Purkinje cell (primary cell): ENCODE measurements at places on chromosomes 3 and 15. TPM values are rescaled to one million over a fixed set of nuclear protein-coding genes. Genes with fewer than 3 reads are reported as not detected.

ZPLD1 gene
- not detected in 2 replicates for polyA plus RNA-seq

ATP13A5 gene
- polyA plus RNA-seq = not detected in 2 replicates

ARNT2 gene
- 6.2 and 11.4 TPM in 2 replicates for polyA plus RNA-seq

EAF2 gene
- 23.2 and 36.4 TPM in 2 replicates for polyA plus RNA-seq

CCPG1 gene
- 212 and 225 TPM in 2 replicates for polyA plus RNA-seq

CCDC39 gene
- polyA plus RNA-seq = 2.8 and 3.5 TPM in 2 replicates

EFHB gene
- polyA plus RNA-seq = 0.32 and 4.0 TPM in 2 replicates

SNAP23 gene
- 9.2 and 10.6 TPM in 2 replicates for polyA plus RNA-seq

GP5 gene
- polyA plus RNA-seq = not detected in 2 replicates

MTFMT gene
- polyA plus RNA-seq = 7.0 and 8.0 TPM in 2 replicates

AGTR1 gene
- polyA plus RNA-seq = 2.9 and 6.6 TPM in 2 replicates

GREM1 gene
- 1.6 TPM in 1 of 2 replicates, not detected in the other for polyA plus RNA-seq

PIF1 gene
- not detected in 2 replicates for polyA plus RNA-seq

RTP1 gene
- polyA plus RNA-seq = 2.0 TPM in 1 of 2 replicates, not detected in the other

GDPGP1 gene
- 2.6 and 3.0 TPM in 2 replicates for polyA plus RNA-seq

DAZL gene
- not detected in 2 replicates for polyA plus RNA-seq

ANKDD1A gene
- 6.2 and 13.6 TPM in 2 replicates for polyA plus RNA-seq

RASL12 gene
- not detected in 2 replicates for polyA plus RNA-seq

ASB14 gene
- 0.13 and 1.8 TPM in 2 replicates for polyA plus RNA-seq

OR5K2 gene
- polyA plus RNA-seq = not detected in 2 replicates

P4HTM gene
- polyA plus RNA-seq = 91.4 and 105 TPM in 2 replicates

RBPMS2 gene
- 0.19 and 0.59 TPM in 2 replicates for polyA plus RNA-seq

GPR27 gene
- 32.3 and 42.7 TPM in 2 replicates for polyA plus RNA-seq

PIGZ gene
- polyA plus RNA-seq = 1.4 and 1.7 TPM in 2 replicates

TMEM212 gene
- not detected in 2 replicates for polyA plus RNA-seq

SKOR1 gene
- polyA plus RNA-seq = 26.2 and 35.5 TPM in 2 replicates

RBMS3 gene
- 99.0 and 122 TPM in 2 replicates for polyA plus RNA-seq

CPN2 gene
- polyA plus RNA-seq = not detected in 2 replicates

POLG gene
- polyA plus RNA-seq = 6.8 and 8.9 TPM in 2 replicates

SLC2A2 gene
- polyA plus RNA-seq = 0.09 TPM in 1 of 2 replicates, not detected in the other

LCTL gene
- polyA plus RNA-seq = 0.39 TPM in 1 of 2 replicates, not detected in the other

HRH1 gene
- polyA plus RNA-seq = 0.54 TPM in 1 of 2 replicates, not detected in the other

RHOV gene
- polyA plus RNA-seq = 0.36 TPM in 1 of 2 replicates, not detected in the other

ACKR2 gene
- polyA plus RNA-seq = 0.73 and 4.6 TPM in 2 replicates

BFSP2 gene
- not detected in 2 replicates for polyA plus RNA-seq

UCN2 gene
- polyA plus RNA-seq = not detected in 2 replicates

KBTBD8 gene
- 1.5 and 12.0 TPM in 2 replicates for polyA plus RNA-seq

SPATA12 gene
- not detected in 2 replicates for polyA plus RNA-seq

GPR160 gene
- polyA plus RNA-seq = 0.16 and 1.3 TPM in 2 replicates

PBRM1 gene
- polyA plus RNA-seq = 10.5 and 16.0 TPM in 2 replicates

CTXND1 gene
- polyA plus RNA-seq = 1.7 and 1.9 TPM in 2 replicates

EPHB3 gene
- 0.05 and 0.20 TPM in 2 replicates for polyA plus RNA-seq
